ENCODE measurements at places on chromosomes 13 and 19.

- no peak for DNase-seq
These were observed 11.4 kb downstream of the SLC1A6 start for GRCh38 chr19:14968247-14968646.

- peak; percentile 70 for DNase-seq
These were observed 4.0 kb upstream of the MAST3 start for GRCh38 chr19:18093439-18094161.

GRCh38 chr13:105979131-105980011, 556.1 kb downstream of the EFNB2 start:
- no peak for DNase-seq

GRCh38 chr13:70107498-70108281, at the start of gene ATXN8OS:
Gene ATXN8OS, plus strand, starts transcription at chr13:70107826.
- DNase-seq, result peak; percentile 53

- peak; percentile 62 for DNase-seq
These were observed 1091.8 kb downstream of the PCDH9 start for GRCh38 chr13:66138172-66138811.

DNA sequence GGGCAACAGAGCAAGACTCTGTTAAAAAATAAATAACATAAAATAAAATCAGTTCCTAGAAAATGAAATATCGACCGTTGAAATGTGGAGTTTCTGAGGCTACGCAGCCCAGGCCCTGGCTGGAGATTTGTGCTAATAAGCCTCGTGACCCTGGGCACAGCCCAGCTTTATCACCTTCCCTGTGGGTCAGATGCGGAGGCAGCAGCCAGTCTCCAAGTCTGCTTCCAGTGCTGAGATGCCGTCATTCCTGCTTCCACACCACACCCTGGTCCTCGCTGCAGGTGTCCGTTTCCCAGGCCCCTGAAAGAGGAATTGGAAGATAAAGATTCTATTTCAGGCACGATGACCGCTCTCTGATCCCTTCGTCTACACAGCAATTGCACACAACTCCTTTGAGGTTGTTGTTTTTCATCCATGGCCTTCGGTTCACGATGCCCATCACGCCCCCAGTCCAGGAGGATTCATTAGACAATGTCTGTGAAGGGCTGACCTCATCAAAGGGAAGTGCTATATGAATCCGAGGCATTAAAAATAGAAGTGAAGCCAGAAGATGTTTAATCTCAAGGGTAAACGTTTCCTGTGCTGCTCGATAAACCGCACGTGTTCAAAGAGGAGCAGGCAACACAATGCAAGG, 48.3 kb upstream of the ATP11A start:
- DNase-seq, result no peak

DNA sequence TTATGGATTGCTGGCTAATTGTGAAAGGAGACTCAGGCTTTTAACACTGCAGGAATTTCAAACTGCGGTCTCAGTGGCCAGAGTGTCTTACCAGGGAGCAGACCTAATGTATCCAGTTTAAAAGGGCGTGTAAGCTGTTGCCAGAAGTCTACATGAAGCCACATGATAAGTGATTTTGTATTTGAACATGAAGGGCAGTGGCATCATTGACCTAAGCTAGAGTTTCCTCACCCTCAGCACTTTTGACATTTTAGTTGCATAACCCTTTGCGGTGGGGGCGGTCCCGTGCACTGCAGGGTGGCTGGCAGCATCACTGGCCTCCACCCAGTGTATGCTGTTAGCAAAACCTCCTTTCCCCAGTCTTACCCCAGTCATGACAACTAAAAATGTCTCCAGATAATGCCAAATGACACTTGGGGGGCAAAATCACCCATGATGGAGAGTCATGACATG, 23.7 kb upstream of the GPR18 start:
- DNase-seq, result no peak

DNA sequence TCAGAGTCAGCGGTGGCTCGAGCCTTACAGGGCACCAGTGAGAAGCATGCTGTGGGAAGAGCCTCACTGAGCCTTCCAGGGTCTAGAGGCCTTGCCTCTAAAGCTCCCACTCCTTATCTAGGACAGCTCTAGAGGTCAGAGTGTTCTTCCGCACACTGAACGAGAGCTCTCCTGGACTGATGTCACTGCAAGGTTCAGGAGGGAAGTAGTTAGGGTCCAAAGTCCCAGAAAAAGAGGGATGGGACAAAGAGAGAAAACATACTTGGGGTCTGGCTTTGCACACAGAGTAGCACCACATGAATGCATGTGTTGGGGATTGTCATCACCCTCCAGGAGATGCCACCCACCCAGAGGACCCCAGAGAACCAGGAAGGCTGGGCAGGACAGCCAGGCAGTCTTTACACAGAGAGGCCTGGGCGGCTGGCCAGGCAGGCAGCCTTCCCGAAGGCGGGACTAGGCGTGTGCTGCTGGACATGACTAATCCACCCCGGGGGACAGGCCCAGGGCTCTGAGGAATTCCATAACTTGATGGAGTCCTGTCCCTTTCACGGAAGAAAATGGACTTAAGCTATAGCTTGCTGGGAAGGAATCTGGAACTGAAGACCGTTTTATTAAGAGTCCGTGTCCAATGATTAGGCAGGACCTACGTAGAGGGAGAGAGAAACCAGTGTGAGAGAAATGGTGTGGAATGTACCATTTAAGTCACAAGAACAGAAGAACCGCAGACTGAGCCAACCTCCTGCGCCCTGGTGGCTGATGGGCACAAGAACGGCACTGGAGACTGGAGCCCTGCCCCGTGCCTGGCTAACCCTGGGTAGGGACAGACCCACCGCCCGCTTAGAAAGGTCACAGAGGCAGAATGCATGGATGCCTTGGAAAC, 16.6 kb upstream of the EPHX3 start:
- DNase-seq, result no peak

DNA sequence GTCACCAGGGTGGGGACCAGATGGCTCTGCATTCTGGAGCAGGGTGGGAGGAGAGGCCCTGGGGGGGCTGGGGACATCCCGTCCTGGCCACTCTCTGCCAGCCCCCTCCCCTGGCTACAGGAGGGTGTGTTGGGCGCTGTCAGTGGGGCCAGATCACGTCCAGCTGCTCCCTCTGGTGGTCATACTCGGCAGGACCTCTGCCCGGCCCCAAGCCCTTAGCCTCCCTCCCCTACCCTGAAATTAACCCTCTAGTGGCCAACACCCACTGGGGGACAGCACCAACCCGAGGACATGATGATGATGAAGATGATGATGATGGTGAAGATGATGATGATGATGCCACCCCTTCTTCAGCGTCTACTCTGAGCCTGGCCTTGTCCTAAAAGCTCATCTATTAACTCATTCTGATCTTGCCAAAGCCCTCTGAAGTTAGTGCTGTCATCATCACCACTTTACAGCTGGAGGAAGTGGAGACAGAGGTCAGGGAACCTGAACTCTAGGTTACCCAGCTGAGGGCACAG, 590 bp upstream of the LGI4 start:
- peak; percentile 54 for DNase-seq

- peak; percentile 90 for DNase-seq
These were observed at the start of gene ZNF470 for GRCh38 chr19:56567274-56568120. Gene ZNF470, plus strand, starts transcription at chr19:56567468. Its CDS starts 2,844 bp downstream, at chr19:56570312.

GRCh38 chr13:31826521-31826920, 87.2 kb downstream of the RXFP2 start:
- DNase-seq, result no peak

DNA sequence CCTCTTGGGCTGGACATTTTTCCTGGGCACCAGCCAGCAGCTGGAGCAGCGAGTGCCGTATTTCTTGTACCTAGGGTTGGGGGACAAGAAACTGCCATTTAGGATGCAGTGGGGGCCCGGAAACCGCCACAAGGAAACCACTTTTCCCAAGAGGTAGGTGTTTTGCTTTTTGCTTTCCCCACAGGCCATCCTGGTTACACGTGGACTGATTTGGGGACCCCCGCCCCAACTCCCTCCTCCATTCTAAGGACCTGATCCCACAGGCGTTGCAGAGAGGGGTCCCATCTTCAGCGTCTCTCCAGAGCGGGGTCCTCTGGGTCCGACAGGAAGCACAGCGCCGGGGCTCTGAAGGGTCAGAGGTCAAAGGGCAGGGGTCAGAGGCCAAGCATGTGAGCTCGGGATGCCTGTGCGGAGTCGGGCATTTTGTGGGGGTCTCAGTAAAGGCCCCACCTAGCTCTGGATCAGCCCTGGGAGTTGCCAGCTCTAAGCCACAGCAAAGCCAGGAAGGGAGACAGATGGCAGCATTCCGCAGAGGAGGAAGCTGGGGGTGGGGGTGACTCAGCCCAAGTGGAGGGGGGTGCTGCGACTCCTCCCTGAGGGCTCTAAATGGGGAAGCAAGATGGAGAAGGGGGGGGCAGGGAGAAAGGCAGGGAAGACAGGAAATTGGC, 4.3 kb downstream of the ZGLP1 start:
- DNase-seq, result no peak

GRCh38 chr13:111484141-111484925, 163.9 kb downstream of the TEX29 start:
- DNase-seq, result no peak

DNA sequence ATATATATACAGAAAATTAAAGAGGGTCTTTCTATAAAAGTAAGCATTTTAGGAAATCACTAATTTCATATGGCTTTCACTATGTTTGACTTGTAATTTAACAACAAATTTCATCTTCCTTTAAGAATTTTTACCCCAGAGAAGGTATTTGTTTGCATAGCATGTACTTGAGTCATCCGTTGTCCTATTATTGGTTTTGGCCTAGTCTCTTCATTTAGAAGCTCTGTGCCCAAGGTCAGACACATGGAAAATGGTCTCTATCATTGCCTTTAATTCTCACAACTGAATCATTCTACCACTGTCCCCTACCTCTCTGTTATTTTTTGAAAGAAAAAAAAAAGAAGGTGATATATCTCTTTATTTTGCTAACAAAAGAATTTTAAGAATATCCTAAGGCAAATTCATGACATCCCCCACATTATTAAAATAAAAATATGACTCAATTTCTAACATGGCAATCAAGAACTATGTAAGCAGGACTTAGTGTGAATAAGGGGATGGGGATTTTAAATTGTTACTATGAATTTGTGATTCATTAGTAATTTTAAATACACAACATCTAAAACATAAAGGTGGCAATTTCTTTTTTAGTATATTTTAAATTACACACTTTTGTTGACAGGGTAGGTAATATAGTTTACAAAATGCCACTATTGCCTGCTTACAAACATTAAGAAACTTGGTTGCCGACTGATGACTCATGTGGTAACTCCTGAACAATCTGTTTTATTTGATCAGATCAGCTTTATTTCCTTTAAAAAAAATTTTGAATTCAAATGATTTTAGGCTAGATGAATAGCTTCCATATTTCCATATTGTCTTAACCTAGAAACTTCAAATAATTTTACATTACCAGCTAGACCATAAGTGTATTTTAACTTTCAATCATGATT, 13.9 kb downstream of the SLITRK5 start:
- no peak for DNase-seq

DNA sequence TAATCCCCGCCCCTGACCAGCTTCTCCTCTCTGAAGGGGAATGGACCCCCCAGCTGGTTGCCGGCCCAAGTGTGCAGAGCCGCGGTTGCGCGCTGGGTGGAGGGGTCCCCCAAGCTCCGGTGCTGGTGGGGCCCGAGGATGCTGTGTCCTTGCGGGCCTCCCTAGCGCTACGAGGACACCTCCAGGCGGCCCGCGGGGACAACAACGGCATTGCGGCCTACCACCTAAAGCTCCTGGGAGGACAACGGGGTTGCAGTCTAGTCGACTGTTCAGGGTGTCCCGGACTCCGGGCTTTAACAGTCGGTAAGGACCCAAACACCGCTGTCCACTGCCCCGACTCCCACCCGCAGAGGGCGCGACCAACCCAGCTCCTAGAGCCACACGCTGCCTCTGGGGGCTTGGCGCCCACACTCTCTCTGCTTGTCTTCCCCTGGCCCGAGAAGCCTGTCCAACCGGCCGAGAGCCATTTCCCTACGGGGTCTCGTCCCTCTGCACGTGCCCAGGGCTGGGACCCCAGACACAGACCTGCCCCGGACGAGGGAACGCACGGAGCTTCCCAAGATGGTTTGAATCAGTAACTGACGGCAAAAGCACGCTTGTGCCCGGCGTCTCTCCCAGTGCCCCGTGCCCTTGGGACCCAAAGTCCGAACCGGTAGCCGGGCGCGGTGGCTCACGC, 927 bp upstream of the SDHAF1 start:
- no peak for DNase-seq

DNA sequence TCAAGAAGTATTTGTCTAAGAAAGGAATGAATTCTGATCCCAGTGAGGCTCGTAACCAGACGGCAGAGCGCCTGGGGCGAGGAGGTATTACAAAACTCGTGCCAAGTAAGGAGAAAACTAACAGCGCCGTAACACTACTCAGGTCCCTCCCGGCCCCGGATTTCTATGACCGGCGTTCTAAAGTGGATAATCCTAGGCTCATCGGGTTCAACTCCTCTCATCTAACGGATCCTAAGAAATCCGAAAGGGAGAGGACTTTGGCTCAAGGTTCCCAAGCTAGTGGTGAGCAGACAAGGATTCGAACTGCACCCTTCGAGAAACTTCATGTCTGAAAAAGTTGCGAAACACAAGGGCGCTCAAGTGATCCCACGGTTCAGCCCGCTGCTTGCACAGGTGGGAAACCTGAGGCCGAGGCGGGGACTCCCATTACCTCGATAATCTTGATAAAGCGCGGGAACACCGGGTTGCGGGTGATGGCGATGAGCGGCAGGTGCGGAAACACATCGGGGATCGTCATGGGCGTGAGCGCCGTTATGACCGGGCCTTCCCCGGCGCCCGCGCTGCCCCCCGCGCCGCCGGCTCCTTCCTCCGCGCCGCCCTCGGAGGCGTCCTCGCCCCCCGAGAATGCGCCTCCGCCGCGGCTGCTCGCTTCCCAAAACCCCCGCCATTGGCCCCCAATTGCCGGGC, 529 bp downstream of the LONP1 start:
- no peak for DNase-seq
